ENCODE measurements at places on chromosomes 1 and 21.

- no peak for DNase-seq
Observed at GRCh38 chr1:7374563-7375160, 396.4 kb upstream of the VAMP3 start.

- DNase-seq = no peak
Observed at GRCh38 chr1:207810173-207810572, 58.3 kb downstream of the CD46 start.

DNA sequence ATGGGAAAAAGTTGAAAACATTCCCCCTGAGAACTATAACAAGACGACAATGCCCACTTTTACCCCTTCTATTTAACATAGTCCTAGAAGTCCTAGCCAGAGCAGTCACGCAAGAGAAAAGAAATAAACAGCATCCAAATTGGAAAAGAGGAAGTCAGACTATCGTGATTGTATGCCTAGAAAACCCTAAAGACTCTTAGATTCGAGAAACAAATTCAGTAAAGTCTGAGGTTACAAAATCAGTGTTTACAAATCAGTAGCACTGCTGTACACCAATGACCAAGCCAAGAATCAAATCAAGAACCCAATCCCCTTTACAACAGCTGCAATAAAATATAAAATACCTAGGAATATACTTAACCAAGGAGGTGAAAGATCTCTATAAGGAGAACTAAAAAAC, 72.4 kb downstream of the POU2F1 start:
- no peak for DNase-seq

GRCh38 chr1:2950926-2951305, 70.4 kb upstream of the ACTRT2 start:
- no peak for DNase-seq

GRCh38 chr1:151213560-151213959, 15.2 kb downstream of the PIP5K1A start:
- no peak for DNase-seq

DNA sequence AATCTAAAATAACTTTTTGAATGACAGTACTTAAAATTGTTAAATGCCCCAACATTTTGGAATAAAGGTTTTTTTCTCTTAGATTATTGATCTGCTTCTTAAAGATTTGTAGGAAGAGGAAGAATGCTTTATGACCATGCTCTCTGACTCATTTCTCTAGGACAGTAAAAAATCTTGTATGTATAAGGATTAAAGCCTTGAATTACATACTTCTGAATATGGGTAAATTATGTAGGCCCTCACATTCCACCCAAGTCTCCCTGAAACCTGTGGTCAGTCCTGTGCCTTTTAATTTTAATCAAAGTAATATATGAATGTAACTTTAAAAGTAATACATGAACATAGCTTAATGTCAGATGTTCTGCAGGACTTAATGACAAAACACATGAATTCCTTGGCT, 50.5 kb downstream of the ABCD3 start:
- no peak for DNase-seq

DNA sequence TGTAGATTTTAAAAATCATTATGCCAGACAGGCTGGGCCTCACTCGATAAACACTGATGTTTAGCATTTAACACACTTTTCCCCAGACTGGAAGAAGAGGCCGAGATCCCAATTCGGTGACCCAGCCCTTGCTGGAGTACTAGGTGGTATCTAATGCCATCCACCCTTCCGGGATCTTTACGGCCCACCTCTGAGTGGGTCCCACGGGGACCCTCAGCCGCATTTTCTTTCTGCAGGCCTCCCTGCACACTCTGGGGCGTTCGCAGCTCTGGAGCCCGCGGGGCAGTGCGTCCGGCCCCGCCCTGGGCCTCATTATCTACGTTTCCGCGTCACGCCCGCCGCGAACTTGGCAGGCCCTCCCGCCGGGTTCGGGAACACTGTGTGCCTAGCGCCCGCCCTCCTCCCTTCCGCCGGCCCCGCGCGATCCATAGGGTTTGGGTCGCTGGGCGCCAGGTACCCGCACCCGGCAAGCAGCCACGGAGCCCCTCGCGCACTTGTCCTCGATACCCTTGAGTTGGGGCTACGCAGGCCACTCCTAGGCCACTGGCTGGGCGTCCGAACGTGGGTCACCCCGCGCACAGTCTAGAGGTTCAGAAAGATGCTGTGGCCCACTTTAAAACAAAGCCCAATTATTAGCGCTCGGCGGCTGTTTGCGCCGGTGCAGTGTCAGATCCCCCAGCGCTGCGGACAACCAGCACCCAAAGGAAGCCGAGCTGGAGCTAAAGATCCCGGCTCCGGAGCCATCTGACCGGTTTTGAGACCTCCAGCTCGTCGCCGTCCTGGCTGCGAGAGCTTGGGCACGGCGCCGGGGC, 950 bp upstream of the EVA1C start:
- no peak for DNase-seq

GRCh38 chr1:66197785-66198184, 336.2 kb upstream of the SGIP1 start:
- no peak for DNase-seq

Data from brain pericyte (primary cell).